GM13977 (cell line): ENCODE measurements at places on chromosomes 16 and 17.

- no peak for DNase-seq
Observed at GRCh38 chr17:48244121-48244711, 136.7 kb downstream of the SNX11 start.

GRCh38 chr17:81955058-81955681, 5.8 kb downstream of the NOTUM start:
- DNase-seq: no peak

DNA sequence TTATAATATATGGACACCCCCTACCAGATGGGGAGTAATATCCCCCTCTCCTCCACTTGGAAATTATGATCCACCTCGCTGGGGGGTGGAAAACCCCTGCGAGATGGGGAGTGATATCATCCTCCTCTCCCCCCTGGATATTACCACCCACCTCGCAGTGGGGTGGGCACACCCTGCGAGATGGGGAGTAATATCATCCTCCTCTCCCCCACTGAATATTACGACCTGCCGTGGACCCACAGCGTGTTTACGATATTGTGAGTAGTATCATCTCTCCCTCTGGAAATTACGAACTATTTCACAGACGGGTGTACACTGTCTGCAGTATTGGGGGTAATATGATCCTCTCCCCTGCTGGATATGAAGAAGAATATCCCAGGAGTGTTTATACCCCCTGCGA, 228.3 kb upstream of the WSCD1 start:
- no peak for DNase-seq

DNA sequence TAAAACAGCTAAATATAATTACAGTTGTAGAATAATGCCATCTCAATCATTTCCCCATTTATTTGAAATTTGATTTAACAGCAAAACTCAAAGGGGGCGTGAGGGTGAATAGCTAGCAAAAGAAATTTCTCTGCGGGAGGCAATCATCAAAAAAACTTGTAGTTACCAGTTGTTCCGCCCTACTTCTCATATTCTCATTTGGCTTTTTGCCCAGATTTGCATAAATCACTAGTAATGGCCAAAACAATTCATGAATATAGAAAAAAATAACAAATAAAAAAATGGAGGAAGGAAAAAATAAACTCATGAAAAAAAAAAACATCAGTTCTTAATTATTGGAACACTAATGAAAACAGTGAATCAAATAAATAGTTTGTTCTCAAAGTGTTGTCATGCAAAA, 722.6 kb upstream of the KIF2B start:
- no peak for DNase-seq

- no peak for DNase-seq
Observed at GRCh38 chr16:14462811-14463210, 167.2 kb downstream of the PARN start.

GRCh38 chr16:57740423-57741071, 5.0 kb downstream of the KATNB1 start:
- DNase-seq: no peak

GRCh38 chr17:13835151-13835550, 233.4 kb upstream of the HS3ST3A1 start:
- no peak for DNase-seq

DNA sequence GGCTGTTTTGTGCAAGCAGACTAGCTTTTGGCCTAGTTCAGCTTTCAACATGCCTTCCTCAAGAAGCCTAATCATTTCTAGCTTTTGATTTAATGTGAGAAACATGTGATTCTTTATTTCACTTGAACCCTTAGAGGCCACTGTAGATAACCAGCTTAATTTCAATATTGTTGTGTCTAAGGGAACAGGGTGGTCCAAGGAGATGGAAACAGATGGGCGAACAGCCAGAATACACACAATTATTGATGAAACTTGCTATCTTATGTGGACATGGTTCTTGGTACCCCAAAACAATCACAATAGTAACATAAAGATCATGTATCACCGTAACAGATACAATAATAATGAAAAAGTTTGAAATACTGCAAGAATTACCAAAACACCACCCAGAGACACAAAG, 4.8 kb downstream of the NPRL3 start:
- no peak for DNase-seq

- DNase-seq: no peak
Observed at GRCh38 chr16:20910781-20911321, 10.3 kb downstream of the LYRM1 start.

- DNase-seq: no peak
Observed at GRCh38 chr17:82972836-82973372, 106.5 kb upstream of the METRNL start.

GRCh38 chr16:50251375-50252081, 14.8 kb upstream of the ADCY7 start:
- no peak for DNase-seq

DNA sequence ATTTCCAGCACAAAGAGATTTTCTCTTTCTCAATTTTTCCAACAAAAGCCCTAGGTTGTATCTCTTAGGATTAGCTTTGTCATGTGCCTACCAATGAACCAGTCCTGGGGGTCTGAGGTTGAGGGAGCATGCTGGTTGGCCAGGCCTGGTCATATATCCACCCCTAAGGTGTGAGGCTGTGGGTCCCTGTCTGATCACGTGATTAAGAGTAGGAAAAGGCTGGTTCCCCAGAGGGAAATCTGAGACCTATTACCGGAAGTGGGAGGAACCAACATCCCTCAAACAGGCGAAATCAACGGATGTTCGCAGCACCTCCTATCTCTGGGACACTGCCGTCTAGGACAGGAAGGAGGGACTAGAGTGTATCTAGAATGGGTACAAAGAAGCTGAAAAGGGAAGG, 185.7 kb upstream of the IRX5 start:
- DNase-seq: no peak

- DNase-seq: no peak
Observed at GRCh38 chr17:58492238-58493121, 4.3 kb upstream of the HSF5 start.

GRCh38 chr16:61233713-61234112, 802.5 kb downstream of the CDH8 start:
- DNase-seq: no peak

DNA sequence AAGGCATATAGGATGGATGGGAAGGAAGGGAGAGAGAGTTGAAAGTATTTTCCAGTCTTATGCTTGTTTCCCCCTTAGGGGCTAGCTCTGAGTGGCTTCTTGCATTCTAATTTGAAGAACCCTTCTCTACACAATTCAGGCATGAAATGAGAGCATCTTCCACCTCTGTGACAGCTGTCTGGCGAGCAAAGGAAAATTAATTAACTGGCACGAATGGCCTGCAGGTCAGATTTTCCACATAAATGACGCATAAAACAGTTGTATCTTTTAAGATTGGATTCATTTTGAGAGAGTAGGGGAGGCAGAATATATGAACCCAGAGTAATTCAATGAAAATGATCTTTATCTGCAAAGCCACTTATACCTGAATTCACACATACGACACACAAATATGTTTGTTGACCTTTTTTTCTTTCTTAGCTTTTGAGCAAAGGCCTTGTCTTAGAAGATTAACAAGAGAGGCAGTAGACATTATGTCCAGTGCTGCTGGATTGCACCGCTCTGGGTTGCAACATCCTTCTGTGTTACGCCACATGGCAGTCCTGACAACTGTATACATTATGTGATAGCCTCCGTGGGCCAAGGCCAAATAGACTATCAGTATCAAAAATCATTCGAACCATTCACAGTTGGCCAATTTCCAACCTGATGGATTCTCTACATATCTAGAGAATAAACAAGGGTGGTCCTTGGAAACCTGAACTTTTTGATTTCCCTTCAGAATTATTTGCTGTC, 173.0 kb upstream of the GOT2 start:
- DNase-seq: no peak

DNA sequence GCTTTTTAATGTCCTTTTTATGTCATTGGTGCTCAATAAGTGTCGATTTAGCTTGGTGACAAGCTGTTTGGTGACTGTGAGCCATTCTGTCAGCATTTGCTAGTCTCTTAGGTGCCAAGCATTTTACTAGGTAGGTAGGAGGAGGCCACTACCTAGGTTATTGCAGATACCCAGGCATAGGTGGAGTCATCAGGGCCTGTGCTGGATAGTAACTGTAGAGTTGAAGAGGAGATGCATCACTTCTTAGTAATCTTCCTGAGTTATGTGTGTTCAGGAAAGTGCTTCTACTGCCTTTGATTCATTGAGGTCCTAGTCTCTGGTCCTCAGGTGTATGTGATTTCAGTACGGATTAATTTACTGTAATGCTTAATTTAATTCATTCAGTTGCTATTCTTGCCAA, 17.7 kb downstream of the USP10 start:
- no peak for DNase-seq
